Muscle of back (tissue), 13 donors: ENCODE measurements at places on chromosomes 3 and 15. TPM values are rescaled to one million over a fixed set of nuclear protein-coding genes. Genes with fewer than 3 reads are reported as not detected.

- DNase-seq, result no peak
Observed at GRCh38 chr15:58247855-58248842, 110.0 kb downstream of the AQP9 start.

- DNase-seq, result no peak
Observed at GRCh38 chr3:168865022-168865551, 769.4 kb upstream of the GOLIM4 start.

- DNase-seq, result no peak
Observed at GRCh38 chr3:86814321-86814720, 176.6 kb downstream of the VGLL3 start.

Gene ARIH2
- polyA plus RNA-seq, result 69.3 TPM

Gene CAMK2N2
- polyA plus RNA-seq, result 0.22 TPM

DNA sequence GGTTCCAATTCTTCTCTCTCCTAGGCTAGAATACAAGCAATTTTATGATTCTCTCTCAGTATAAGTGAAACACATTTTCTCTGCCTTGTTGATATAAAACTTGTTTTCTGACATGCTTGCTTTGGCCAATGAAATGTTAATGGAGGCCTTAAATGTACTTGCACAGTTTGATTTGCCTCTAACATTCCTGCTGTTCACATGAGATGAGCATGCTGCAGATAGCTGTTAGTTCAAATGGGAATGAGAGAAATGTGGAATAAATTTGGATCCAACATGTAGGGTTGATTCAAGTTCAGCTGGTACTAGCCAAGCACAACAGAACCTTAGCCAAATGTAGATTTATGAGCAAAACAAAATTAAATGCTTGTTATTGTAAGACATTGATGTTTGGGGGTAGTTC is 32.6 kb upstream of the FHIT start:
- DNase-seq, result no peak

GRCh38 chr3:129526121-129526900 is 2.1 kb upstream of the RHO start:
- no peak for DNase-seq

- DNase-seq, result no peak
Observed at GRCh38 chr3:13588993-13589392, 40.1 kb downstream of the FBLN2 start.

GRCh38 chr3:30676424-30677346 is 70.3 kb downstream of the TGFBR2 start:
- DNase-seq, result no peak

GRCh38 chr3:30155755-30156154 is 450.6 kb upstream of the TGFBR2 start:
- no peak for DNase-seq

DNA sequence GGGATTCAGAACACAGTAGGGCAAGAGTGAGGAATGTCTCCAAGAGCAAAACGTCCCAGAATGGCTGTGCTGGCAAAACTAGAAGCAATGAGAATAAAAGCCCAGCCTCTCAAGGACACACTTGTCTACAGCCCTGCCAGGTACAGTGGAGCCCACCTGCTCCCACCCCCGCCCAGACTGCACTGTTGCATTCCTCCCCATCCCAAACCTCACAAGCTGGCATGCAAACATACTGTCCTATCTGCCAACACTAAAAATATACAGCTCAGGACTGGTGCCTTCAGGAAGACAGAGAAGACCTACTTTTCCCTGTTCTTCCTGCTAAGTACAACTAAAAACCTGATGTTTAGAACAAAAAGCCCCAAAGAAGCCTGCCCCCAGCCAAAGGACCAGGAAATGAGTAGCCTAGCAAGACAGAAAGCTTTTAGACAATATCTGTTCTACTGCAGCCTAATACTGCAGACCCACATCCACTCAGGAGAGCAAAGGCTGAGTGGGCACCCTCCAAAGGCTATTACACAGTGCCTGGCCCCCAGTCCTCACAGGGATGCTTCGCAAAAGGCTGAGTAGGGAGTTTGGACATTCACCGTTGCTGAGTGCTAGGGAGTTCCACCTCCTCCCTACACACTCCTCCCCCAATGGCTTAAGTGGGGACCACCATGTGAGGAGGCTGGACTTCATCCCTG is 13.5 kb downstream of the OCA2 start:
- no peak for DNase-seq

Gene INSYN1
- 7.0 TPM for polyA plus RNA-seq

- DNase-seq, result no peak
Observed at GRCh38 chr3:173622166-173622565, 224.6 kb downstream of the NLGN1 start.

DNA sequence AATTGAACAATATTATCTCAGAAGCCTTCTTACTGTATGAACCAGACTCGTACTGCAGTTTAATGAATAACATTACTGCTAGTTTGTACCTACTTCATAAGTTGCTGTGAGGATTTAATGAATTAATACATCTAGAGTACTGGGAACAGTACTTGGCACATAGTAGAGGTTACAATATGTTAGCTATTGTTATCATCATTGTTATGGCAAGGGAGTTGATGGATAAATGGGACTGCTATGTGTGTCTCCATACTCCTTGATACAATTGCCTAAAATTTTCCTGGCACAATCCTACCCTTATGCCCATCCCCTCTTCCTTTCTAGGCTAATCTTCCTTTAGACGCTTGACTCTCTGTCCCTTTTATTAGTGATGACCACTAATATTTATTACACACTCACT is 473.6 kb downstream of the MCTP2 start:
- DNase-seq, result no peak

GRCh38 chr15:99385005-99385669 is 133.9 kb downstream of the LRRC28 start:
- no peak for DNase-seq

GRCh38 chr3:15812183-15812582 is 14.4 kb upstream of the ANKRD28 start:
- DNase-seq, result no peak

- DNase-seq, result no peak
Observed at GRCh38 chr15:29788433-29789034, 33.7 kb downstream of the TJP1 start.
